ENCODE measurements at places on chromosomes 1 and 21.

DNA sequence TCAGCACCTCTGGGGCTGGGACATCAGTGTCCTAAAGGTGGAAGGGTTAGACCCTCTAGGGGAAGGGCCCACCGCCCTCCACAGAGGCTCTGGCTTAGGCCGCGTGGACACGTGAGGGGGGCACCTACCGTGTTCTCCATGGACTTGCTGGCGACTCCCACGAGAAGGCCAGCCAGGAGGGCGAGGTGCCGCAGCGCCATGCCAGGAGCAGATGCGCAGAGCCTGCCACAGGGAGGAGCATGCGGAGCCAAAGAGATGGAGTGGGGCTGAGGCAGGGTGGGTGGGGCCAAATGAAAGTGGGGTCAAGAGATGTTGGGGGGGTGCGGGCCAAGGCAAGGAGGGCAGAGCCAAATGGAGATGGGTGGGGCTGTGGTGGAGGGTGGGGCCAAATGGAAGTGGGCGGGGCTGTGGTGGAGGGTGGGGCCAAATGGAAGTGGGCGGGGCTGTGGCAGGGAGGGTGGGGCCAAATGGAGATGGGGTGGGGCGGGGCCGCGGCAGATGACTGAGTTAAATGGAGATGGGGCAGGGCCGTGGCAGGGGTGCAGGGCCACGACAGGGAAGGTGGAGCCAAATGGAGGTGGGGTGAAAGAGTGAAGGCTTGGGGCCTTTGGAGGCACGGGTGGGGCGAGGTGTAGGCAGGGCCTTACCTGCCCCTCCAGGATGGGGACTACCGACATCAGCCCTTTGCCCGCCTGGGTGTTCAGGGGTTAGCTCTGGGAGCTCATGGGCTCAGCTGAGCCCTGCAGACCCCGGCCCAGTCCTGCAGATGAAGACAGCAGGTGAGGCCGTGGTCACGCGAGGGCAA, 17.4 kb upstream of the RNF223 start:
- no peak for DNase-seq

- no peak for DNase-seq
Observed at GRCh38 chr1:202752774-202753173, 42.5 kb upstream of the SYT2 start.

DNA sequence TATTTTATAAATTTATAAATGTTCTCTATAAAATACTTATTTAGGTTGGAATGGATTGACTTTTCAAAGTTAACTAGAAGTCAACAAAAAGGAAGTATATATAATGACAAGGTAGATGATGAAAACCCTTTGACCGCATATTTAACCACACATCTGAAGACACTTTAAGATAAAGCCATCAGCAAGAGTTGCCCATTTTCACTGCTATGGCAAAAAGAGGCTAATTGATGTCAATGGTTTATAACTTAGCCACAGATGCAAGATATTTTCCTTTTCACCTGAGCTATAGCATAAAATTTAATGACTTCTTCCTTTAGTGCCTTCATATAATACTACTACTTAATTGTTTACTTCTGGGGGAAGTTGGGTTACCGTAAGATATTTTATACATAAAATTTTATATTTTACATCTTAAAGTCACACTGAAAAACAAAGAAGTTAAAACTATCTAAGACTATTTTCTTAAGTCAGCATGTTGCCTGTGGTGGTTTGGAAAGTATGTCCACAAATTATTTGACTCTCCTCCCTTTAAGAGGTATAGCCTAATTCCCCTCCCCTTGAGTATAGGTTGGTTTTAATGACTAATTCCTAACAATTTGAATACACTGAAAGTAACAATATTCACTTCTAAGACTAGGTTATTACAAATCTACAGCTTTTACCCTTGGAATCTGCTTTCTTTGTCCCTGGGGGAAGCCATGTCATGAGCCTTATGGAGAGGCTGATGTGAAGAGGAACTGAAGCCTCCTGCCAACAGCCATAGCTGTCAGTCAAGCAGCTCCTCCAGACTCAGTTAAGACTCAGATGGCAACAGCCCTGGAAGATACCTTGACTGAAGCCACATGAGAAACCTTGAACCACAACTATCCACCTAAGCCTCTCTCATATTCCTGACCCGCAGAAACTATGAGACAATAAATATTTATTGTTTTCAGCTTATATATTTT, 40.3 kb upstream of the LRRC8B start:
- no peak for DNase-seq

- no peak for DNase-seq
Observed at GRCh38 chr1:39348278-39348677, 143.2 kb upstream of the BMP8A start.

GRCh38 chr1:174258148-174258550, 98.8 kb downstream of the RABGAP1L start:
- DNase-seq: no peak

GRCh38 chr1:33573661-33574060, 101.2 kb downstream of the ZSCAN20 start:
- no peak for DNase-seq

- DNase-seq: no peak
Observed at GRCh38 chr1:113859478-113860175, 11.9 kb downstream of the PTPN22 start.

DNA sequence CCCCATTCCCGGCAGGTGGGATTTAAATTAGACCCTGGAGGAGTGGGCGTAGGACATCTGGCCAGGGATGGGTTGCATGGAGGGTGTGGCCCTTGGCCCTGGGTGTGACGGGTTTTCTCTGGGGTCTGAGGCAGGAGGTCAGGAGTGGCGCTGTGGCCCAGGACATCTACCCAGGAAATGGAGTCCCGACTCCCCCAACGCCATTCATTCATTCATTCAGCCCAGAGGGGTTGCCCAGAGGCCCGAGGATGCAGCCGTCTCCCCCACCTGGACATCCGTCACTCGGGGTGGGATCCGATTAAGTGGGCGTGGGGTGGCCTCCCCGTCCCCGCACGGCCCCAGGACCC, 663 bp downstream of the ATP13A2 start:
- no peak for DNase-seq

- no peak for DNase-seq
Observed at GRCh38 chr1:229254910-229255541, 15.9 kb upstream of the RAB4A start.

- DNase-seq: no peak
Observed at GRCh38 chr1:44707959-44708831, 22.8 kb downstream of the RNU5D-1 start.

DNA sequence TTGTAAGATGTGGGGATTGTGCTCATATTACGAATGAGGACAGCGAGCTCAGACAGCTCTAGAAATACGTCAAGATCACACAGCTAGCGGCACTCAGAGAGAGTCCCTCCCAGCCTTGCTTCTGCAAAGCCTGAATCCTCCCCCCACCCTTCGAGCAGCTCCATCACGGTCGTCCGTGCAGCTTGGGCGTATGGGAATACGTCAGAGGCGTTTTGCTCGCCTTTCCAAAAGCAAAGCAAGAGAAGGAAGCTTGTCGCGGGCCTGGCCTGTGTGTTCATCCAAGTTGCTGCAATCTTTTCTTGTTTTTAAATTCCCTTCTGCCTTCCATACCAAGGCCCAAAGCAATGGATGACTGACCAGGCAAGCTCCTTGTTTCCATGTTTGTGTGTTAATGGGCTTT, 125.5 kb upstream of the IRF2BP2 start:
- no peak for DNase-seq

GRCh38 chr1:99557546-99558202, 88.2 kb upstream of the PALMD start:
- no peak for DNase-seq

DNA sequence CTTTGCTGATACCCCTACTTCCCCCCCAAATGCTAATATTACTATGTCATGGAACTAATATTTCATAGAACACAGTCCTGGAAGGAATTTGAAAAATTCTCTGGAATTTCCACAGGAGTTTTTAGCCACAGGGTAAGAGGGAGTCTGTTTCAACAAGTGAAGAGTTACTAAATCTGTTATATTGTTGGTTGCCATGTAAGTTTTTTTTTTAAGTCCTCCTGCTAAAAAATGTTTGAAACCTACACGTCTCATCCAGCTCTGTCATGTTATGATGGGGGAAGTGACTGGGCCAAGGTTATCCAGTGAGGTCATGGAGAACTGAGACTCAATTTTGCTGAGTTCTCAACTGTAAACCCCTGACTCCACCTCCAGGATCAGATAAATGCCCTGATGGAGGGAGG, 60.8 kb upstream of the USP24 start:
- DNase-seq: no peak

GRCh38 chr1:115428256-115428655, 90.2 kb upstream of the NGF start:
- DNase-seq: no peak

DNA sequence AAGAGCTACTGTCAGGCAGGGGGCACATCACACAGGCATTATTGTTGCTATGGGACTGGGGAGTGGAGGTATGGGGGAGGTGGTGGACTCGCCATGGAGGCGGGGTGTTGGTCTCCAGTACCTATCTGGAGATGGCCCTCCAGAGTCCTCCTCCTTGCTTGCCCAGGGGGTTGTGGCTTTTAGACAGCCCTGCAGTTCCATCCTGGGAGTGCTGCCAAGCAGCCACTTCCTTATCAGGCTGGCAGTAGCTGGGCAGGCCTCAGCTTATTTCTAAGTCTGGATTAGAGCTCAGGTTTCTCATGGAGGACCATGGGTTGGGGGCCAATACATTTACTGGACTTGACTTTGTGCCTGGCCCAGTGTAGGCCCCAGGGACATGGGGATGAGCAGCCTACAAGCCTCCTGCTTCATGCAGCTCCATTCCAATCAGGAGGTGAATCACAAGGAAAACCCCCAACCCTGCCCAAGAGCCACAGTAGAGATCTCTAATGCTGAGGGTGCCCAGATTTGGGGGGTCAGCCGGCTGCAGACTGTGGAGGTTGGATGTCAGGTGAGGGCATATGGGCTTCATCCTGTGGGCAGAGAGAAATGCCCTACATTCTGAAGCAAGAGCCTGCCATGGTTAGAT, 210.7 kb upstream of the EDN2 start:
- DNase-seq: no peak

DNA sequence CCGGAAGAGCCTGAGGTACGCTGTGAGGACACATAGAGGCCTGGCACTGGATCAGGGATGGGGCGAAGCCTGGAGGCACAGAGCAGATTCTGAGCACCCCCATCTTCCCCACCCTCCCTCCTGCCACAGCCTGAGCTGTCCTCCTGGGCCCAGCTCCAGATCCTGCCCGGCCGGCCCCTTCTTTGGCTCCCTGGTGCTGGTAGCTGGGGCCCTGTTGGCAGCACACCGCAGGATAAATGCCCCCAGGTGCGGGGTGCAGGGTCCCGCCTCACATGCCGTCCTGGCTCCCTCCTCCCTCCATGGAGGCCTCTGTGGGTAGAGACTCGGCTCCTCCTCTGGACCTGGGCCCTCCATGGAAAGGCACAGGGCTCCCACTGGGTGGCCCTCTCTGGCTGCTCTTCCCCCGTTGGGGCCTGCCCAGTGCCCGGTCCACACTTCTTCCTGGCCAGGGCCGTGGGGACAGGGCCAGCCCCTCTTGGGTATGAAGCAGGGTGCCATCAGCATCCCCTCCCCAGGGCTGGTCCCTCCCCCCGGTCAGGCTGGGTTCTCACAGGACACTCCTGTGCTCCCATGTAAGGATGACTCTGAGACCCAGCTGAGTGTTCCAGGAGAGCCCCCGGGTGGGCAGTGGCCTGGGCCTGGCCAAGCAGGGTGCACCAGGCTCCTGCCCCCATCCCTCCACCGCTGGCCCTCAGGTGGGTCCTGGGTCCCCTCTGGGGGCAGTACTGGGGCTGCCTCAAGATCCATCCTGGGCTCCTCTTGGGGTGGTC, 1.1 kb upstream of the OBSCN start:
- peak; percentile 80 for DNase-seq

- no peak for DNase-seq
Observed at GRCh38 chr1:77253211-77253610, 28.6 kb upstream of the AK5 start.

DNA sequence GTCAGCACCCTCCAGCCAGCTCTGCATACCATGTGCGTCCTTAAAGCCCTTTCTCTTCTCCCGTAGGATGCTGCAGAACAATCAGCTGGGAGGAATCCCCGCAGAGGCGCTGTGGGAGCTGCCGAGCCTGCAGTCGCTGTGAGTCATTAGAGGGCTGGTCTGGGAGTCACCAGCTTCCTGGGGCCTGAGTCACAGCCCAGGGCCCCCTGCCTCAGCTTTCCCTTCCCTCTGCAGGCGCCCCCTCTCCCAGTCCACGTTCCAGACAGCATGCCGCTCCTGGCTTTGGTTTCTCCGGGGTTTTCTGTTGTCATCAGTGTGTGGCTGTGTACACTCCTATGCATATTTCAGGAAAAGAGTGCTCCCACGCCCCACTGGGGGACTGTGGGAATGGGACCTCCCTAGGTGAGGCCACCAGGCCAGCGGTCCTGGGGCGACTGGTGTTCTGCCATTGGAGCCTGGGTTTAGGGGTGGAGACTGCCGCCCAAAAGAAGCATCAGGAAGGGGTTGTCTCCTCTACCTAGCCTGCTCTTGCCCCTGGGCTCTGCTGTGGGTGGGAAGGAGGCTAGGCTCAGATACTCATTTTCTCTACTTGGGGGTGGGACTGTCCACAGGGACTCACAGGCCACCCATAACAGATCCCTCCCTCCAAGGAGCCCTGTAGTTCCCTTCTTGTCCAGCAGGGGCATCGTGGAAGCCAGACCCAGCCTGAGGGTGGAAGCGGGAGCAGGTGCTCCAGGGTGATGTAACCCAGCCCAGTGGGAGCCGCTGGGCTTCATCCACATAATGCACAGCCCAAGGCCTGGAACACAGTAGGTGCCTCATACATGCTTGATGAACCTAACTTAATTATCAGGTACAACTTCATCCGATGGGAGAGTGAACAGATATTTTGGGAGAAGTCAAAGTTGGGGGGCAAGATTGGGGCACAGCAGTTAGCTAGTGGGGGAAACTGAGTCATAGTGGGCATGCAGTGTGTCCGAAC, 42.5 kb downstream of the LGR6 start:
- peak; percentile 81 for DNase-seq

GRCh38 chr21:45017039-45017960, 57.1 kb upstream of the ADARB1 start:
- no peak for DNase-seq

GRCh38 chr1:183543619-183544204, 46.5 kb downstream of the NCF2 start:
- DNase-seq: no peak

DNA sequence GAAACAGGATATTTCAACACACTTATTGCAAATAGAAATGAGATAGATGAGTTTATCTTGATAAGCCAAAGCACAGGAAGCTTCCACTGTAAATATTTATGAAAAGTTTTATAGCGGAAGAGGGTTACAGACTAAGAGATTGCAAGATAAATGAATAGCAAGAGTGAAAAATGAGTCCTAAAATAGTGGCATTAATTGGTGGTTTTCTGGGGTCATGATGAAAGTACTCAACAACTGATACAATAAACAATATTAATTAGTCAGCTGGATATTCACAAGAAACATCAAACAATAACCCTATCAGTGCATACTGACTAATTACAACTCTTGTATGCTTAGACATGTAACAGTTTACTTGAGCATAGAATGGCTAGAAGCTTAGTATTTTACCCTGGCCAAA, 154.8 kb upstream of the CHODL start:
- DNase-seq: no peak

GRCh38 chr1:92210701-92211100, 7.0 kb upstream of the C1orf146 start:
- DNase-seq: no peak

DNA sequence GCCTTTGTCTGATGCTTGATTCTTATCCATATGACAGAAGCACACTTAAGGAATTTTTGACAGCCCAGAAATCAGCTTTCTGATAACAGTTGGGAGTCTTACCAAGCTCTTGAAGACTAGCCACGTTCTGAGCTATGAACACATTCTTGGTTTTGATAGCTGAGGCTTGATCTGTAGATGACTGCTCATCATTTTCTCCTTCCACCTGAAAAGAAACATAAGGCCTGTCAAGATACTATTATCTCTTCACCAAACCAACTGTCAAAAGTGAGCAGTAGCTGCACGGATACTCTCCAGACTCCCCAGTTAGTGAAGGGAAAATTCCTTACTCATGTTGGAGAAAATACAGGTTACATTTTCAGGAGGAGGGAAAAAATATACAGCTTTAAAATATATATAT, 12.2 kb downstream of the UBR4 start:
- DNase-seq: no peak
